ENCODE measurements at places on chromosomes 7 and 10. TPM values are rescaled to one million over a fixed set of nuclear protein-coding genes. Genes with fewer than 3 reads are reported as not detected.
A peak's percentile ranks its signal among the peaks of the same experiment; 100 is the strongest.

- DNase-seq: peak; percentile 58
These were observed 2.6 kb downstream of the STK31 start for GRCh38 chr7:23712368-23713284.

GRCh38 chr10:78259391-78259790 lies 225.7 kb downstream of the RPS24 start:
- DNase-seq: no peak

DNA sequence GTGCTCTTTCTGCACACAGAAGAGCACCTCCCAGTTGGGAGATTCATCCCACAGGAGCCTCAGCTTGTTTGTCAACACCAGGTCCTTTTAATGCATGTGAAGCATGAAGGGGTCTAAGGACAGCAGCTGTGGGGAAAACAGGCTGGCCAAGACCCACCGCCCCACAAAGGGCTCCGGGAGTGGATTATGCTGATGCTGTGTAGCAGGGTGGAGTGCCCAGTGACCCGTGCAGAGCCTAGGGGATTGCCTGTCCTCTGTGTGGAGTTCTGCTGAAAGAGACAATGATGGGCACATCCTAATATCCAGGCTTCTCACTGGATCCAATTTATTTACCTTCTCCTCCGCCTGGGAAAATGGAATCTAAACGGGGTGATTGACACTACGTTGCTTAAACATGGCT lies 74.0 kb downstream of the PIP4K2A start:
- DNase-seq: no peak

DNA sequence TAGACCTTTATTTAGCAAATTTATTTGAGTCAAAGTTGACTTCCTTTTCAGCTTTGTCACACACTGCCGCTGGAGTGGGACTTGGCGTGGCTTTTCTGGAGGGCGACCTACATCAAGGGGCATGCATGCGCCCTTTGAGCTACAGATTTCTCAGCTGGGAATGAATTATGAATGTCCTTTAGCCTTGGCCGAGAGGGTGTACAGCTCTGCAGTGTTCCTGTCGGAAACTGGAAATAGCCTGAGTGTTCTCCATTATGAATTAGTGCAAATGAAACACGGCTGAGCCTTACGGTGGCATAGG lies 79.7 kb downstream of the GLRX3 start:
- no peak for DNase-seq

DNA sequence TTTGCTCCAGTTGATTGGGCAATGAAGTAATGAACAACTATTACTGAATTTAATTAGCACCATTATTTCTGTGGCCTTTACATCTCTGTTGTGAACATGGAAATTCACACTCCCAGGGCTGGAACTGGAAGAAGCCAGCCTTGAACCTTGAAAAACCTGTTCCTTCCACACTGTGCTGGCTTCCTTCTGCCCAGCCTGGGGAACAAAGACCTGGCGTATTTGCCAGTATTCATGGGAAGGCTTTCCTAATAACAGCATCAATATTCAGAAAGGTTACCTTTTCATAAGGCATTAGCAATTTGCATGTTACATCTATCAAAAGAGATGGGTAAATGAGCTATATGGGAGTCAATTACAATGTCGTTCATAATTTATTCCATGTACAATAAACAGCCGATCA lies 1.3 kb downstream of the C10orf90 start:
- no peak for DNase-seq

The ELOVL3 gene
- not detected for total RNA-seq

DNA sequence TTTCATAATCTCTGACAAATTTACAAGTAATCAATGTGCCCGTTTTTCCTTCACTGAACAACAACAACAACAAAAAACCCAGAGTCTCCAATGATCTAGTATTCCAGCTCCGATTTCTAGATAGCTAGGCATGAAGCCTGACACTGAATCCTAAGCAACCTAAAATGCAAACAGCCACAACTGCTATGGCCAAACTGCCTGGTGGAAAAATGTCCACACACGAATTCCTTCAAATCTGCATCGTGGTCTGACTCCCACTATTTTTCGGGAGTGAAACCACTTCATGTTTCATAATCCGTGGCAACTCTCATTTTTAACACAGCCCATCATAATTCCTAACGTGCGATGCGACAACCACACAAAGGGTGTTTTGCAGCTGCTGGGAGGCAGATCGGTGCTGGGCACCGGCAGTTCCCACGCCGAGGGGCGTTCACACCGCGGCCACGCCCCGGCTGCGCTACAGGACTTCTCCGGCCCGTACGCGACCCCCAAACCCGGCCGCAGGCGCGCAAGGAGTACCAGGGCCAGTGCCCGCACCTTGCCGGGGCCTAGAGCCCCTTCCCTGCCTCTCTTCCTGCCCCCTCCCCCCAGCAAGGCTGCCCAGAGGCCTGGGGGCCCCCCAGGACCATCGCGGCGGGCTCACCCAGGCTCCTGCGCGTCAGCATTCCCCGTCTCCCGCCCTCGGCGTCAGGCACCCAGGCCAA lies 814 bp downstream of the RUFY2 start:
- DNase-seq: peak; percentile 75

The ZRANB1 gene
- 17.3 TPM for total RNA-seq

GRCh38 chr10:97463363-97464132 lies 17.6 kb downstream of the ZDHHC16 start:
- DNase-seq: peak; percentile 68

- no peak for DNase-seq
These were observed 26.4 kb upstream of the YAE1 start for GRCh38 chr7:39539816-39540215.

GRCh38 chr10:88721392-88721791 lies 15.3 kb downstream of the LIPK start:
- no peak for DNase-seq

- no peak for DNase-seq
These were observed 82.9 kb upstream of the KCND2 start for GRCh38 chr7:120190109-120190508.

The GARS1 gene
- total RNA-seq: 206 TPM

- DNase-seq: no peak
These were observed 4.6 kb downstream of the HSPA12A start for GRCh38 chr10:116737627-116738327.

The SAMD8 gene
- total RNA-seq: 22.8 TPM

The ODAD2 gene
- 4.4 TPM for total RNA-seq

DNA sequence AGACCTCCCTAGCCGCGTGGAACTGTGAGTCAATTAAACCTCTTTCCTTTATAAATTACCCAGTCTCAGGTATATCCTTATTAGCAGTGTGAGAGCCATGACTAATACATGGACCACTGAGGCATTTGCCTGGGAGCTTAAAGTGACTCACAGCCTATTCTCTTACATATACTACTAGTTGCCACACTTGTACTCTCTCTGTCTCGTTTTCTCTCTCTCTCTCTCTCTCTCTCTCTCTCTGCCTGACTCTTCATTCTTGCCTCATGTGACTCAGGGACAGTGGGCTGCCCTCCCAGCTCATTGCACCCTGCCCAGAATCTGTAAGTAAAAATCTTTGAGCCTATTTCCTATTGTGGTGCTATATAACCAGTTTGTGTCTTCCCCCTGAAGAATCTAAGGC lies 238.5 kb upstream of the MAGI2 start:
- DNase-seq: no peak

DNA sequence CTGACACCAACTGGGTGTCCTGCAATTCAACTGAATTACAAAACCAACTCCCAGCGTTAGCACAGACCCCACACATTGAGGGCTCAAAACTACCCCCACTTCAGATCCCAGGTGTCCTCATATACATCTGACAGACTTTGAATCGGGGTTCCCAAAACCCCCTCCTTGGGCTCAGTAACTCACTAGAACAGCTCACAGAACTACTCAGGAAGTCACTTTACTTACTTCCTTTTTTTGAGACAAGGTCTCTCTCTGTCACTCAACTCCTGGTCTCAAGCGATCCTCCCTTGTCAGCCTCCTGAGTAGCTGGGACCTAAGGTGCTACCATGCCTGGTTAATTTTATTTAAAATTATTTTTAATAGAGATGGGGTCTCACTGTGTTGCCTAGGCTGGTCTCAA lies 456.0 kb downstream of the SDK1 start:
- DNase-seq: no peak

- DNase-seq: no peak
These were observed 20.6 kb upstream of the FAM180A start for GRCh38 chr7:135769005-135769802.

- no peak for DNase-seq
These were observed 419.5 kb upstream of the SORCS1 start for GRCh38 chr10:107583974-107584373.

Measured in endothelial cell of umbilical vein (primary cell).